Activated CD4-positive, alpha-beta T cell treated with anti-CD3 and anti-CD28 coated beads for 1 hour (primary cell): ENCODE measurements at places on chromosomes 12 and 14.

DNA sequence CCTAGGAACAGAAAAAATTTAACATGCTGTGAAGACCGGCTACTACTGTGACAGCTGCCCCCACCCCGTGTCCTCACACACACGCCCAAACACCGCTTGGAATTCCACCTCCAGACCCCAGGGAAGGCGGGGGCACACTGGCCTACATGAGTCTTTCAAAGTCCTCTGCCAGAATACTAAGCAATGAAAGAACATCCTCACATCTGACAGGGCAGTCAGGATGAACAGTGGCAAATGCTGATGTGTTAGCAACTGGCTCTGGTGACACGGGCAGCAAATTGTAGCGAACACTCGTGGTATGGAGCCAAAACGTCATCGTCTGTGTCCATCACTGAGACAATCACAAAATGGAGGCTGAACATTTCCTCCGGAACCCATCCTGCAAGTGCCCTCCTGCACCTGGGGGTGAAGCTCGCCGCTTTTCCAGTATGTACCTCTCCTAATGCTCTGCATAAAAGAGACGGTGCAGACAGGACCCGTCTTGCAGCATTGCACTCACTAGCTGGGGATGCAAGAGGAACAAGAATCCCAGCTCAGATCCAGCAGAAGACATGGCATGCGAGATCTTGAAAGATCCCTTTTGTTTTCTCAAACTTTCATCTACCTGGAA lies 94.8 kb downstream of the BCL11B start:
- no peak for DNase-seq

DNA sequence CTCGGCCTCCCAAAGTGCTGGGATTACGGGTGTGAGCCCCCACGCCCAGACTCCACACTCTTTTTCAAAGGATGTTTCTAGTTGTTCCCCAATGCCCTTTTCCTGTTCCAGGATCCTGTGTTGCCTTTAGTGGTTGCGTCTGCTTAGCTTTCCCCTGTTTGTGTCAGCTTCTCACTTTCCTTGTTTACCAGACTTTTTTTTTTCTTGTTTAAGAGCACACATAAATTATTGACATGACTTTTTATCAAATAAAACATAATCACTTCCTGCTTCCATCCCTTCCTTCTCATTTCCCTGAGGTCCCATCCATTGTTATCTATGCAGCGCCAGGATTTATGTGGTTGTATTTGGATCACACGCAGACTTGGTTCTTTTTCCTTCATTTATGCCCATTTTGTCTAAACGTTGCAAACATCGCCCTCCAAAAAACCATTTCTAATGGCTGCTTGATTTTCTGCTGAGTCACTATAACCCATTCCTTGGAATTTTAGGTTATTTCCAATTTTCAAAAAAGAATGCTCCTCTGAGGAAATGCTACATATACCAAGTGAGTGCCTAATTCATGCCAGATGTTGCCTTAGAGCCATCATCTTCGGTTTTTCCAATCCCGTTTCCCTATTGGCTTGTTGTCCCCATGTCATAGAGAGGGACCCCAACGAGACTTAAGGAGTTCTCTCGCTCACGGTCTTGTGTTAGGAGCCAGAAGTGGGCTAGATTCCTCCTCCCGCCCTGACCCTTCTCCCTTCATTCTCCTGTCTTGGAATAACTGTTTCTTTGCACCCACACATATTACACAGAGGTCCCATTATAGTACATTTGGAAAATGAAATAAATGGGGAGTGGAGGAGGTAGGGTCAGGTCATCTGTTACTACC lies 13.5 kb upstream of the CYP46A1 start:
- no peak for DNase-seq

- no peak for DNase-seq
Observed at GRCh38 chr12:44837114-44837755, 38.9 kb downstream of the NELL2 start.

DNA sequence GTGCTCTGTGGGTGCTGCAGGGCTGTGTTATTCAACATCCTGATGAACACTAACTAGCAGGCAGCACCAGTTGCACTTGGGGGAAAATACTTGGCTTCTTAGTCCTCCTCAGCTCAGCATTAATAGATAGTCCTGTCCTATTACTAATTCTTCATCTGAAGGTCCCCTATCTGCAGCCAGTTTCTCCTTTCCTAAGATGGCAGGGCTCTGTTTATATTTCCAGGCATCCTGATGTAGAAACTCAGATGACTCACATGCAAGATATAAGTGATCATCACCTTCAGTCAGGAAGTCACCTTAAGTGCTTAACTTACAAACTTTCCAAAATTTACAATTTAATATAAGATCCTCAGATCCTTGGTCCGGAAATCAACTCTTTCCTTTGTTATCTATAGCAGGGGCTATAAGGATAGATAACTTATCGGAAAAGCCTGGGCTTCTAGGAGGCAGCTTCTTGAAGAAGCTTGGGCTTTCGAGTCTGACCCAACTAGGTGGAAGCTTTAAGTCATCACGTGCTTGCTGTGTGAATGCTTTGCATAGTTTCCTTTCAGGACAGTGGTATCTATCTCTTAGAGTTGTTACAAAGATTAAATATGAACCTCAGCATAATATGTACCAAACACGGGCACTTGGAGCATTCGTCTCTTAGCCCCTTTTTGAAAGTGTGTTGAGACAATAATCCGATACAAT lies 181.0 kb upstream of the GRIP1 start:
- no peak for DNase-seq

- DNase-seq: no peak
Observed at GRCh38 chr12:130254461-130255276, 83.0 kb upstream of the PIWIL1 start.

DNA sequence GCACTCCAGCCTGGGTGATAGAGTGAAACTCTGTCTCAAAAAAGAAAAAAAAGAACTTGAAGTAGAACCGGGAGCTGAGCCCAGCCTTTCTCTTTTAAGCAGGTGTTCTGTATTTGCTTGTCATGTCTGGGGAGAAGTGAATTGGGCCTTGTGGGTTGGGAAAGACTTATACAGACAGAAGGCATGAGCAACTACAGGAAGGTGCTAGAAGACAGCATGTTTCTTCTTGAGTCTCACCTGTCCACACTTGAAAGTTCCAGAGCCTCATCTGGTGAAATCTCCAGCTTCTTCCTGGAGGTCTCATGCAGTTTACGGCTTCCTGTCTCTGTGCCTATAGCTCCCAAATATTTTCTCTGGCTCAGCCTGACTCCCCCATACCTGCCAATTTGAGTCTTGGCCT lies 2.5 kb downstream of the PGAM5 start:
- DNase-seq: no peak

GRCh38 chr14:93085911-93086310 lies 29.8 kb downstream of the ITPK1 start:
- DNase-seq: no peak

- DNase-seq: no peak
Observed at GRCh38 chr12:7788294-7788660, 925 bp upstream of the NANOG start.

GRCh38 chr14:104267895-104268294 lies 129.5 kb downstream of the KIF26A start:
- DNase-seq: no peak

DNA sequence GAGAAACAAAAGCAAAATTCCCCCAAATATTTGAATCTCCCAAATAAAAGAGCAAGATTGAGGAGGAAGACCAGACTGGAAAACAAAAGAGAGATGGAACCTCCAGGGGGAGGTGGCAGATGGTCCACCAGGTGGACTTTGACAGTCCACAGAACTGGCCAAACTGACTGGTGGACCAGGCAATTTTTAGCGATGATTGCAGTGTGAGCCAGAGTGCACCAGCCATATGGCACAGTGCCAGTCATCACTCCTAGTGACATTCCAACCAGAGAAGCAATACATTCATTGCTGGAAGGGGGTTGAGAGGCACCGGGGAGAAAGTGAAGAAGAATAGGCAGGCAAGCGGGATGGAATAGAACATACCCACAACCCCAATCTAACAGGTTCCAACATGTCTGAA lies 182.9 kb downstream of the EXOC5 start:
- DNase-seq: no peak

GRCh38 chr14:104307627-104308401 lies 169.4 kb downstream of the KIF26A start:
- DNase-seq: no peak

- no peak for DNase-seq
Observed at GRCh38 chr14:100836941-100837804, 11.3 kb downstream of the MEG3 start.

GRCh38 chr12:113528606-113529293 lies 57.1 kb upstream of the LHX5 start:
- DNase-seq: no peak

- DNase-seq: no peak
Observed at GRCh38 chr12:24902511-24903328, 46.2 kb downstream of the BCAT1 start.

DNA sequence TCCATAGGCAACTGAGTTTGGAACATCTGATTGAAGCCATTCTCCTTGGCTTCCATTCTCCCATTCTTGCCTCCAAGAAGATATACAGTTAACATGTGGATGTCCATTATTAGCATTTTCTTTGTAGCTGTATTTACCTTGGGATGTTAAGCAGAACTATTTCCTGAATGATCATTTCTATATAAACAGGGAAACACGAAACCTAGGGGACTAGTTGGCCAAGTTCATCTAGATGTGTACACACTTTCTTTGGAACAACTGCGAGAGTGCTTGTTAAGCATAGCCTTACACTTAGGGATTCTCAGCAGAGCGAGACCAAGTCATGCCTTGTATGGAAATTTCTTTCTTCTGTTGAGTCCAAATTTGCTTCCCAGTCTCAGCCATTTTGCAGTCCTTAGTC lies 42.1 kb downstream of the DRAM1 start:
- no peak for DNase-seq

DNA sequence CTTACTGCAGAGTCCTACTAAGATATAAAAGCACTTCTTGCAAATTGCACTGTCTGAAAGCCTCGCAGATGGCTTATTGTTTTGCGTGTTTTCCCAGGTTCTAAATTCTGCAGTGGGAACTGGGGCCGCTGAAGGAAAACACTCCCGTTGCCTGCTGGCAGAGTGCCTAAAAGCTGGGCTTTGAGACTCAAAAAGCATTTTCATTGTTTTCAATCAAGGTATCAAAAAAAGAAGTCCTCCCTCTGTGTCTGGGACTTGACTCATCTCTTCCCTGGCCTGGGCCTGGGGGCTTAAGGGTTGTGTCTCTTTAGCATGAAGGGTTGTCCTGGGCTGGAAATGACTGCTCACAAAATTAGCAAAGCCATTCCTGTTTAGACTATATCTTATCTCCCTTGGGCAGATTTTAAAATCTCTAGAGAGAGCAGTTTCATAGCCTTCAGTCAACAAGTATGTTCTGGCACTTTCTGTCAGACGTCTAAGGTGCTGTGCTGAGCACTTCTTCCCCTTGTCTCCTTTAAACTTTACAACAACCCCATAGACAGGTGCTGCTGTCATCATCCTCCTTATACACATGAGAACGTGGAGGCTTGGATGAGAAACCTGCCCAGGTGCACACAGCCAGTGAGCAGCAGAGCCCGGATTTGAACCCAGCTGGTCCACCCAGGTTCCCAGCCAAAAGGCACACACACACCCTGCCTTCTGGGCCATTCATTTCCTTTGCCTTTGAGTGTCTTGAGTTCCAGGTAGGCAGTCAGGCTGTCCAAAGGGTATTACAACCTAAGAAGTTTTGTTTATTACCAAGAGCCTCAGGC lies 31.1 kb downstream of the ELK3 start:
- no peak for DNase-seq

- DNase-seq: no peak
Observed at GRCh38 chr14:20711685-20712084, 23.1 kb downstream of the ANG start.

DNA sequence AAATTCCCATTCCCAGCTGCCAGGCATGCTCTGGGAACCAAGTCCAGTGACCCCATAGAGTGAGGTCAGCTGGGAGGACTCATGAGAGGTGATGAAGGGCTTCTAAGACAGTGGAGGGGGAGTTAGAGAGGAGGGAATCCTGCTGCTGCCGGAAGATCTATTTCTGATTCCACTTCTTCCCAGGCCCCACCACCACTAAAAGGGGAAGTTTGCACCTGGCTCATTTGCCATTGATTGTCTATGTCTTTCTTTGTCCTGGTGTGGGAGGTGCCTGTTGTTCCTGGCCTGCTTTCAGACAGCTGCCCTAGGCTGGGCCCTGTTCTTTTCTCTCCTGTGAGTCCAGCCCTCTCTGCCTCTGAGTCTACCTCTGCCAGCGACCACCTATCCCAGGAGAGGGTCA lies 3.0 kb upstream of the KRT6A start:
- no peak for DNase-seq

- DNase-seq: no peak
Observed at GRCh38 chr14:82362452-82362851, 828.8 kb upstream of the SEL1L start.

DNA sequence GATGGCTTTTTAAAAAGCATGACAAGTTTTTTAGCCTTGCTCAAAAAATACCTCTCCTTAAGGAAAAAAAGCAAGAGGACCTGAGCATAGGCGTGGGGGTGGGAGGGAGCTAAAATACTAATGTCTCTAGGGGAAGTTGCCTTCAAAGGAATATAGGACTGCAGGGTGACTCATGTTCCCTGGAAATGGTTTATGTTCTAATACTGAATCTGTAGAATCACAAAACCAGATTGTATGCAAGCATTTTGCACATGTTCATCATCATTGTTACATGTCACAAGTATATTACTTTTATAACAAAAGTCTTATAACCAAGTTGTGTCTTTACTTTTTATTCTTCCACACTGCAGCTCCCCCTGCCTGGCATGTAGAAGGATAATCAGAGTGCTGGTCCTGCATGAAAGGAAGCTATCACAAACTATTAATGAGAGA lies 36.6 kb downstream of the GPR135 start:
- no peak for DNase-seq

DNA sequence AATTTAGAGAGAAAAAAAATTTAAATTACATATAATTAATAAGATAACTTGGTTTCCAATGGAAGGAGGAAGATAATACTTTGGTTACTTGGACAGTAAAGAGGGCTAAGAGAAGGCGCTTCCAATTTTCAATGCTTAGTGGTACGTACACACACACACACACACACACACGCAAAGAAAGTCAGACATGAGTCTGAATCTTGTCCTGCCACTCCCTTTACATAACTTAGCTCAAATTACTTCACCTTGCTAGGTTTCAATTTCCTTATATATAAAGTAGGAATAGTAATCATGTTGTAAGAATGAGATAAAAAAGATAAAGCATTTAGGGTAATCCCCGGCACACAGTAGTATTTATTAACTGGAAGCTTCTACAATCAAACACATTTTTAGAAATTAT lies 39.7 kb upstream of the VCPKMT start:
- no peak for DNase-seq

DNA sequence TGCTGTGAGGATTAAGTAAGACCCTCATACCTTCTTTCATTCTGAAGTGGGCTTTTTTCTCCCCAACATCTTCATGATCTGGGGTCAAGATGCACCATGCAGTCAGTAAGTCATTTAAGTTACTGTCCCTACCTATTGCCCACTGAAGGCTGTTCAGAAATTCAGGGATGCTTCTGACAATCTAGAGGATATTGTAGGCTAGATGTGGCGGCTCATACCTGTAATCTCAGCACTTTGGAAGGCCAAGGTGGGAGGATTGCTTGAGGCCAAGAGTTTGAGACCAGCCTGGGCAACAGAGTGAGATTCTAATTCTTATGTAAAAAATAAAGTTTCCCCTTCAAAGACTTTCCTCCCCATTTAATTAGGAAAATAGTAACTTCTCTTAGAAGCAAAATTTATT lies 28.7 kb downstream of the PHETA1 start:
- no peak for DNase-seq
